ENCODE measurements at places on chromosomes 6 and 20. TPM values are rescaled to one million over a fixed set of nuclear protein-coding genes. Genes with fewer than 3 reads are reported as not detected.

Gene FAM83B
- total RNA-seq: not detected

Gene PPP1R11
- 8.3 TPM for total RNA-seq

Gene ARFGEF2
- 30.9 TPM for total RNA-seq

Gene SLC32A1
- not detected for total RNA-seq

Gene TEAD3
- total RNA-seq: 7.4 TPM

Gene C6orf47
- 18.2 TPM for total RNA-seq

Gene ADGB
- not detected for total RNA-seq

Gene IL17F
- not detected for total RNA-seq

Gene MAP7
- 0.82 TPM for total RNA-seq

Gene CD109
- 18.0 TPM for total RNA-seq

Gene HLA-F
- 19.8 TPM for total RNA-seq

Gene HIVEP2
- total RNA-seq: 6.8 TPM

Gene CDK5RAP1
- total RNA-seq: 19.5 TPM

Gene TJAP1
- total RNA-seq: 7.4 TPM

Gene CRISP3
- total RNA-seq: not detected

Gene SRXN1
- 21.2 TPM for total RNA-seq

Gene GGTLC1
- total RNA-seq: not detected

Gene PRKN
- total RNA-seq: 3.9 TPM

Gene OPRM1
- total RNA-seq: not detected

Gene FAM83C
- not detected for total RNA-seq

Gene HLA-DQB2
- not detected for total RNA-seq

Gene HCRTR2
- total RNA-seq: not detected

Gene DSP
- 1.8 TPM for total RNA-seq

Gene PHACTR1
- 0.08 TPM for total RNA-seq

Gene LPA
- total RNA-seq: not detected

Gene ZNF133
- total RNA-seq: 21.8 TPM

Gene SIRPG
- total RNA-seq: not detected

Gene GRIK2
- 1.8 TPM for total RNA-seq

Gene SLC4A11
- total RNA-seq: 1.2 TPM

Measured in smooth muscle cell of the coronary artery (primary cell).